Stimulated activated CD4-positive, alpha-beta T cell treated with anti-CD3 and anti-CD28 coated beads, TNF-alpha, amount 100 ng/mL, for 4 hours (primary cell): ENCODE measurements at places on chromosomes 7 and 10.

GRCh38 chr10:93813507-93814465 lies 56.0 kb downstream of the LGI1 start:
- peak; percentile 6 for DNase-seq

GRCh38 chr7:132654150-132654549 lies 77.9 kb upstream of the PLXNA4 start:
- DNase-seq, result no peak

- DNase-seq, result no peak
These were observed 11.8 kb downstream of the NT5C2 start for GRCh38 chr10:103181244-103181643.

DNA sequence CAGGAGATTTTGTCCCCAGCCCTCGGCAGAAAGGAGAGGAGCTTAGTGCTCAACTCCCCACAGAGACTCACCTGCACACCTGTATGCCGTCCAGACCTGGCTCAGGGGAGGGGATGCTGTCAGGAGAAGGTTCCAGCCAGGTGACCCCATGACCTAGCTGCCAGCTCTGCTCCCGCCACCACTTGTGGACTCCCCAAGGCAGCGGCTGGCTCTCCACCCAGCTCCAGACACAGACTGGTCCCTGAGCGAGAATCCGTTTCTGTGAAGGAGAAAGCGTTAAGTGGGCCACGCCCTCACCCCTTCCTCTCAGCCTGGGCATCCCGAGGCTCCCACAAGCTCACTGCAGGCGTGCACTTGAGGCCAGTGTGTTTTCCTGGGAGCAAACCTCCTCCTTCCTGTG lies 76.4 kb downstream of the RGS10 start:
- no peak for DNase-seq

DNA sequence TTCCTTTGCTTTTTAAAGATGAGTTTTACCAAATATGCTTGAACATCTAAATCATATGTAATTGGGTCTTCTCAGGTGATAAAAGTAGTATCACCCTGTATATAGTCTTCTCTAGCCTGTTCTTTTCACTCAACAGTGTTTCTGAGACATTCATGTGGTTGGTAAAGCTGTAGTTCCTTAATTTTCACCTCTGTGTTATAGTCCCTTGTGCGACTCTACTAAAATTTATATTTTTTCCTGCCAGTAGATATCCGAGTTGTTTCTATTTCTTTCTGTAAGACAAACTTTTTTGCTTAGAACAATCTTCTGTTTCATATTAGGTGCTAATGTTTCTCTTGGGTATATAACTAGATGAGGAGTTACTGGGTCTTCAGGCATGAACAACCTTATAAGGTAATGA lies 35.6 kb downstream of the SYPL1 start:
- no peak for DNase-seq

GRCh38 chr7:150801946-150802771 lies 1.6 kb downstream of the TMEM176A start:
- no peak for DNase-seq

GRCh38 chr7:98520356-98520951 lies 96.6 kb upstream of the NPTX2 start:
- no peak for DNase-seq

GRCh38 chr7:36088553-36088952 lies 64.5 kb upstream of the EEPD1 start:
- no peak for DNase-seq

DNA sequence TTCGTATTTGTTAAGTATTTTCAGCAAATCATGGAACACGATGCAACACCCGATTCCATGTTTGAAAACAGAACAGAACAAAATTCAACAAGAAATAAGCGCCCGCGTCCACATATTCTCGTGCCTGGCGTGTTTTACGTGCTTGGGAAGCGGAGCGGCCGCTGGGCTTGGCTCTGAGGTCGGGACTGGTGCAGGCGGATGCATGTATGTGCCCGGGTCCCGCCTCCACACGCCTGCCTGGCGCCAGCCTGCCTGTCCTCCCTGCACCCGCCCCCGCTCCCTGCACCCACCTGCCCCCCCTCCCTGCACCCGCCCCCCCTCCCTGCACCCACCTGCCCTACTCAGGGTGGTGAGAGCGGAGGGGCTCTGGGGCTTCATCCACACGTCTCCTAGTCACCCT lies 454.5 kb downstream of the DNAJB6 start:
- no peak for DNase-seq

DNA sequence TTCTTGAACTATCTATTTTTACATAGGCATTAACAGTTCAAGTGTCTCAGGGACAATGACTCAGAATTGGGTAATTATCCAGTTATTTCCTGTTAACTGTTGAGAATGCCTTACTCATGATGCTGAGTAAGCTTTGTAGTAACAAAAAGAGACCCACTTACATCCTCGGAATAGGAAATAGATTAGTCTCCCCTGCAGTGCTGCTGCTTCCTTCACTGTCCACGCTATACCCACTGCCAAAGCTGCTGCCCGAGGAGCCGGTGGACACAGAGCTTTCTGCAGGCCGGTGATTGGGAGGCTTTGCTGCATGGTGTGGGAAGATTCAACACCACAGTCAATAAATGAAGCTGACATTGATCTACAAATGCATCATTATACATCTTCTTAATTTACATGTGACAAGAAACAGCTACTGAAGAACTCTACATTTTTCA lies 357.1 kb downstream of the PCLO start:
- no peak for DNase-seq

- DNase-seq, result no peak
These were observed 14.2 kb downstream of the TFAM start for GRCh38 chr10:58399410-58399809.

GRCh38 chr7:123440101-123440548 lies 94.3 kb downstream of the IQUB start:
- no peak for DNase-seq

- no peak for DNase-seq
These were observed 1013.8 kb upstream of the MBL2 start for GRCh38 chr10:53786236-53786900.

DNA sequence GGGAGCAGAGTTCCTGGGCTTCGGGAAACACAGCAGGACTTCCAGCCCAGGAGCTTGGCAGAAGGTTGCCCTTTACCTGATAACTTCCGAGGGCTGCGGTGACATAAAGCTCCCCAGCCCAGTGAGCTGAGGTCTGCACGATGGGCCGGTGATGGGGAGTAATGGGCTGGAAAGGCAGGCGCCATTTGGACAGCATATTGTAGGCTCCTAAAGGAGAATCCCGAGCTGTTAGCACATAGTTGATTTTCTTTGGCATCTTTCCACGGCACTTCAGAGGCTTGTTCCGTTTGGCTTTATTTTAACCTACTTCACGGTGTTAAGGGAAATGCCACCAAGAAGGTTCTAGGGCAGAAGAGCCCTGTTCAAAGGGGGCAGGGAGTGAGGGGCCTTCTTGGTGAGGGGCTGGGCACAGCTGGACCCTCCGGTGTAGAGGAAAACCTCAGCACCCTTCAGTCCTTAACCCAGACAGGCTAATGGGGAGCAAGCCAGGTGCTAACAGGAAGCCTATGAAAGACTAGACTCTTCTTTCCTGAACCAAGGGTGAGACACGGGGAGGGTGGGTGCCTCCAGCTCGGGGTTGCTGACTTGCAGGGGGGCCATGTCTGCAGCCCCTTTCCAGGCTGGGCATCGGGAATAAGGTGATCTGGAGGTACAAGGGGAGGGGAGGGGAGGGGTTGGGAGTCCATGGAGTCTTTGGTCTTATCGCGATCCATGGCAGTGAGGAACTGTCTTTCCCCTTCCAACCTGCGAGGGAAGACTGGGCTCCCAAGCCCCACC lies 347.7 kb downstream of the GLRX3 start:
- no peak for DNase-seq

DNA sequence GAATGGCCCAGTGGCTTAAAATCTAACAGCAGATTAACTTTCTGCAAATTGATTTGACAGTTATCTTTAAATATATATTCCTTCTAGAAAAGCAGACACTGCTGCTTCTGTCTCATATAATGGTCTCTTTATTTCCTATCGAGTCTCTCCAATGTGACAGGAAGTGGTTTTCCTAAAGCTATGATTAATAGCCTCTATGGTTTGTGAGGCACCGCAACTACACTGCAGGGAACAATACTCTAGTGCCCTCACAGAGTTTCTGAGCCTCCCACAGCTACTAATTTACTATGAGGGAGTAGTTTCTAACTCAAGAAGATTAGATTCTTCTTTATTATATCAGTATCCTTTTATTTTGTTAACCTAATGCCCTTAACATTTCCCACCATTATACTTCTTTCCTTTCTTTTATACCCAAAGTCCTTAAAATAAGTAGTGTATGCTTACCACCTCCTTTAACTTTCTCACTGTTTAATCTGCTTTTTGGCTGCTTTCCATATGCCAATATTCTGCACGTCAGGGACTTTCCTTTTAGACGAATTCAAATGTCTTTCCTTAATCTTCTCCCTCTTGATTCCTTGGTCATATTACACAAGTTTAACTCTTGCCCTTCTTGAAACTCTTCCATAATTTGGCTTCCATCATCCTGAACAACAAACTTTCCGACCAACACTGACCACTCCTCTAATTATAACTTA lies 23.8 kb upstream of the AHR start:
- DNase-seq, result no peak

DNA sequence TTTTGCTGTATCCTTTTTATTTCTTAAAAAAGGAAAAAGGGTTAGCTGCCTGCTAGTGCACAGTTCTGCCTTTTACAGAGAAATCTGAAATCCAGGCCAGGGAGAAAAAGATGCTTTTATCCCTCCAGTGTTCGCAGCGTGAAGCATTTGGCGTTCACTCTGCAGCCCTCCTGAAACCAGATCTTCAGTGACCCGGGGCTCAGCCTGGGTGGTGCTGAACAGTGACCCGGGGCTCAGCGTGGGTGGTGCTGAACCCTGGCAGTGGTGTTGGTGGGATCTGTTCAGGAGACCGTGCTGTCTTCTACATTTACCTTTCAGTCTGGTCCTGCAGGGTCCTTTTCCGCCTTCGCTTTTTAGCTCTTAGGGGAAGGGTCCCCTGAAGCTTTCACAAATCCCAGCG lies 164.7 kb upstream of the KLF6 start:
- DNase-seq, result no peak

DNA sequence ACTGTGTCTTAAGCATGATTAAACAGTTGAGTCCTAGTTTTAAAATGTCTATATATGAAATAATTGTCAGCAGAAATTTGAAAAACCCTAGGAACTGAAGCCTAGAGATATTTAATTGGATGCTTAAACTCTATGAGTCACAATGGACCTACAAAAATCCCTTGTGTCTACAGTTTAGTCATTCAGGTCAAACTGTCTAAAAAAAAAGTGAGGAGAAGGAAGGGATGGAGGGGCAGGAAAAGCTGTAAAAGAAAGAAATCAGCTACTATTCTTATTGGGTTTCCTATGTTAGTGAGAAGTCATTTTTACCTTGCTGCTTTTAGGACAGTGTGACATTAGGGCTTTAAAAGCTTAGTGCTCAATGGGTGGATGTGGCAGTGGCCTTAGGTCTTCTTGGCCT lies 406.1 kb upstream of the FZD8 start:
- no peak for DNase-seq

GRCh38 chr10:84008878-84009277 lies 130.4 kb upstream of the GHITM start:
- no peak for DNase-seq

DNA sequence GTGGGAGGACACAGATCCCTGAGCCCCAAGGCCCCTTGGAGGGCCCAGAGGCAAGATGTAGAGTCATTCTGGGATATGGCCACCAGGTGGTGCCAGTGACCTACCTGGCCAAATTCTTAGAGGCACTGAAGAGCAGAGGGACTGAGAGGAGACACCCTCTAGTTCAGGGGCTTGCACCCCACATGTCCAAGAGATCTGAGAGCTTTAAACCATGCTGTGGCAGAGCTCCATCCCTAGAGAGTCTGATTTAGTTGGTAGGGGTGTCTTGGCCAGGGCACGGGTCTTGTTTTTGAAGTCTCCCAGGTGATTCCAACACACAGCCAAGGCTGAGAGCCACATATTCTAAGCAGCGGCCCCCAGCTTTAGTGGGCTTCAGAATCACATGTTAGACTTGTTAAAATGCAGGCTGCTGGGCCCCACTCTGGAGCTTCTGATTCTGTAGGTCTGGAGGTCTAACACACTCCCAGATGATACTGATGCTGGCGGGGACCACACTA lies 52.5 kb downstream of the PRF1 start:
- peak; percentile 56 for DNase-seq

- DNase-seq, result no peak
These were observed 35.9 kb downstream of the ADAP1 start for GRCh38 chr7:918441-919113.

- DNase-seq, result no peak
These were observed 19.3 kb downstream of the PAPOLB start for GRCh38 chr7:4842319-4843064.

DNA sequence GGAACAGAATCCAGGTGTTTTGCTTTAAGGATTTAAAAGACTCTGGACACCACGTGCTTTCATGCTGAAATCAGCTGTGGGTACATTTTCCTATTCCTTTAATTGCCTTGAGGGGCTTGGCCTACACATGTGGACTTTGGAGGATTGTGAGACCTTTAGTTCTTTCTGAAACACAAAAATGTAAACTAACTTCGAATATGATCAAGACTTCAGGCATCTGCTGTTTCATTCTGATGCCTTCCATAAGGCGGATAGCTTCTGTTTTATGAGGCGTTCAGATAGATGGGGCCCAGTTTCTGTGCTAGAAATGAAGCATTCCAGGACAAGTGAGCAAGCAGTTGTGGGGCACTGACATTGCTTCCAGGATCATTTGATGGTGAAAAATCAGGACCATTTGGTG lies 1.5 kb upstream of the NOBOX start:
- no peak for DNase-seq

DNA sequence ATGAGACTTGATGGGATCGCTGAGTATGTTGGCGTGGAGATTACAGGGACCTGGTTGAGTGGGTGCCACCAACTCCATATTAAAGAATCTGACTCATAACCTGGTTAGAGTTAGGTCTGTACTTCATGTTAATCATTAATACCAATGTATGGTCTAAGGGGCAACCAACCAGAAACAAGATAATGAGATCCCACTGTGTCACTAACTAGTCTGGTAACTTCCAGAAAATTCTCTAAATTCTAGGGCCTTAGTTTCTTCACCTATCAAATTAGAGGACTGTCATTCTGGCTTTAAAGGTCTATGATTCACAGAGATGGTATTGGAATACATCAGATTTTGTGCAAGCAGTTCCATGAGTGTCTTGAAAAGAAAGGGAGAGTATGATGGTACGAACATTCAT lies 102.2 kb downstream of the SNX10 start:
- DNase-seq, result no peak

DNA sequence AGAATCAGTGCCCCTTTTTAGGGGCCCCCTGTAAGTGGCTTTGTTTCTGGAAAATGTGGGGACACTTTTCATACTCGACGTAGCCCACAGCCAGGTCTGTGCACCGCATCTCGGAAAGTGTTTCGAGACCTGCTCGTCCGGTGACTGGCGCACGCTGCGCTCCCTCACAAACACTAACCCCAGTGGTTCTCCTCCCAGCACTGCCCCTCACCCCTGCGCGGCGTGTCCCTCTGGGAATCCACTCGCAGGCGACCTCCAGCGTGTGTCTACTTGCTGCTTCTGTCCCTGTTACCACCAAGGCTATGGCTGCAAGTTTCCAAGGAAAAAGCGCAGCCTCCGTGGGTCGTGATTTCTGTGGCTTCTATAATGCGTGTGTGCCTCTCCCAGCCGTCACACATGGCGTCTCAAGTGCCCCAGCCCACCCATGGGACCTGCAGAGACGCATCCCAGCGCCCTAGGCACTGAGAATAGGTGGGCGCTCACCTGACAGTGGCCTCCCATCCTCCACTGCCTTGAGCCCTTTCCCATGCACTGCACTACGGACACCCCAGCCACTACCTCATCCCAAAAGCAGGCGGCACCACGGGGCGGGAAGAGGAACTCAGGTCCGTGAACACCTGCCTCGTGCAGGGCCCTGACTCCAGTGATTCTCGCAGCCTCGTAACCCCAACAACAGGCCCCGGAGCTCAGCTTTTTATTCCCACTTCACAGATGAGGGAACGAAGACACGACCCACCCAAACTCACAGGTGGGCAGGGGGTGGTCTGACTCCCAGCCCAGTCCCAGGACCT lies 49.3 kb downstream of the PTPRN2 start:
- DNase-seq, result no peak
